ENCODE measurements at places on chromosomes 11 and 22.
A peak's percentile ranks its signal among the peaks of the same experiment; 100 is the strongest.

GRCh38 chr11:27616711-27617110 lies 83.5 kb downstream of the BDNF start:
- no peaks in the 10 kb centered on the region for H3K27me3 ChIP-seq
- H3K36me3 ChIP-seq = no peaks in the 10 kb centered on the region
- H3K27ac ChIP-seq = no peak overlapping the region

- no peak overlapping the region for H3K27ac ChIP-seq
- DNase-seq = no peak
- no peaks in the 10 kb centered on the region for H3K27me3 ChIP-seq
- H3K4me1 ChIP-seq = no peaks in the 10 kb centered on the region
Observed at GRCh38 chr22:27670701-27671412, 130.7 kb downstream of the MN1 start.

DNA sequence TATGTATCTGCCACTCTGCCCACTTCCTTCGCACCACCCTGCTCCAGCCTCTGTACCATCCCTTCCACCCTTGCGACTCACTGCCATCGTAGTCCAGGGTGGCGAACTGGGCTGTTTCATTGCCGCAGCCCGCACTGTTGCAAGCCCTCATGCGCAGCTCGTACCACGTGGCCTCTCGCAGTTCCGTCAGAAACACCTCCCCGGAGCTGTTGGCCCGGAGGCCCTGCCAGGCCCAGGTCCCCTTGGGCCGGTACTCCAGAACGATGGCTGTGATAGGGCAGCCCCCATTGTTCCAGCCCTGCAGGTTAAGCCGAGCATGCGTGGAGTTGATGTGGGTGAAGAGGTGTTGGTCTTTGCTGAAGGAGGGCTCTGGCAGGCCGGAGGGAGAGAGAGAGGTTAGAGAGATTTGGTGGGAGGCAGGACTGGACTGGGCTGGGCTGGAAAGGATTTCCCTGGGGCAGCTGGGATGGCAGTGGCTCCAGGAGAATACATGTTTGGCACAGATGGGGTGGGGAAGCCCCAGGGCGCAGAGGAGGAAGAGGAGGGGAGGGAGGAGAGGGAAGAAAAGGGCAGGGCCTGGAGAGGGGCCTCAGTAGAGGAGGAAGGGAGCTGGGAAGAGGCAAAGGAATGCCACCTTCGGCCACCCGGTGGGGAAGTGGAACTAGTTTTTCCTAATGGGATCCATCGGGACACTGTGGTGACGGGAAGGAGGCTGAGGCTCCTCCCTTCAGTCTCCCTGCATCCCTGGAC lies 109.6 kb downstream of the CEP164 start:
- no peaks in the 10 kb centered on the region for H3K27me3 ChIP-seq
- DNase-seq = no peak
- no peaks in the 10 kb centered on the region for H3K4me1 ChIP-seq

DNA sequence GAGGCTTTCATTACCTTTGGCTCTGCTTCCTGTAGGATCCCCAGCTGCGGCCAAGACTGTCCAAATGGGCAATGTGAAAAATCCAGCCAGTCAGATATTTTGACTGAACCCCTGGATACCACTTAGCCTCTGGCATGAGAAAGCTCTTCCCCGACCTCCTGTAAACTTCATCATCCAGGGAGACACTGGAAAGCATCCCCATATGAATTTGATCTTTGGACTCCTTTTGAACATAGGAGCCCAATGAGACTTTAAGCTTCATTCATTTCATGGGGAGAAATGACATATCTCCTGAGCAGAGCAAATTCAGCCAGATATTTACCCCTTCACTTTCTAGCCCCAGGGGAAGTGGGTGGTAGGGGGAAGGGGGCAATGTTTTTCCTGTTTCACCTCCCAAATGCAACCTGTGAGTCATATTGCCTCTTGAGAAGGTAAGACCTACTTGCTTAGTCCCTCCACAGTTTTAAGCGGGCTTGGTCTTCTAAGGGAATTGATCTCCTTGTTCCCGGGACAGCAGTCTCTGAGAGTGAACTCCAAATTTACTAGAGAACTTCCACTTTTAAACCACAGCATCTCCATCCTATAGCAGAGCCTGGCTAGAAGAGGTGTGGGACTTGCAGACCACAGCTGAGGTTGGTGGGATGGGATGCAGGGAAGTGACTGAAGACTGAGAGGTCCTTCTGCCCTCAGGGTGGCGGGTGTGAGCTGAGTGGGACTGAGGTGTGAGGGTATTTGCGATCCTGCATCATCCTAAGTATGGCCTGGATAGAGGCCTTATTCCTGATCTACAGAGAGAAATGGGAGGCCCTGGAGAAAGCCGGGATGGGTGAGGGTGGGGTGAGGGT lies 20.3 kb upstream of the POU2AF1 start:
- no peak for DNase-seq
- no peak overlapping the region for H3K27ac ChIP-seq
- H3K4me1 ChIP-seq = no peaks in the 10 kb centered on the region
- H3K4me3 ChIP-seq = no peak overlapping the region
- H3K27me3 ChIP-seq = no peaks in the 10 kb centered on the region

GRCh38 chr11:123517559-123518364 lies 87.7 kb downstream of the GRAMD1B start:
- H3K36me3 ChIP-seq = no peaks in the 10 kb centered on the region
- no peaks in the 10 kb centered on the region for H3K27me3 ChIP-seq
- no peak for DNase-seq
- H3K4me1 ChIP-seq = no peaks in the 10 kb centered on the region
- H3K27ac ChIP-seq = no peak overlapping the region

GRCh38 chr11:68436985-68437926 lies 23.3 kb upstream of the PPP6R3 start:
- no peak for DNase-seq
- H3K4me3 ChIP-seq = no peak overlapping the region
- no peaks in the 10 kb centered on the region for H3K27me3 ChIP-seq
- H3K4me1 ChIP-seq = no peaks in the 10 kb centered on the region
- H3K36me3 ChIP-seq = peaks cover 64% of the 10 kb centered on the region
- H3K27ac ChIP-seq = no peak overlapping the region

DNA sequence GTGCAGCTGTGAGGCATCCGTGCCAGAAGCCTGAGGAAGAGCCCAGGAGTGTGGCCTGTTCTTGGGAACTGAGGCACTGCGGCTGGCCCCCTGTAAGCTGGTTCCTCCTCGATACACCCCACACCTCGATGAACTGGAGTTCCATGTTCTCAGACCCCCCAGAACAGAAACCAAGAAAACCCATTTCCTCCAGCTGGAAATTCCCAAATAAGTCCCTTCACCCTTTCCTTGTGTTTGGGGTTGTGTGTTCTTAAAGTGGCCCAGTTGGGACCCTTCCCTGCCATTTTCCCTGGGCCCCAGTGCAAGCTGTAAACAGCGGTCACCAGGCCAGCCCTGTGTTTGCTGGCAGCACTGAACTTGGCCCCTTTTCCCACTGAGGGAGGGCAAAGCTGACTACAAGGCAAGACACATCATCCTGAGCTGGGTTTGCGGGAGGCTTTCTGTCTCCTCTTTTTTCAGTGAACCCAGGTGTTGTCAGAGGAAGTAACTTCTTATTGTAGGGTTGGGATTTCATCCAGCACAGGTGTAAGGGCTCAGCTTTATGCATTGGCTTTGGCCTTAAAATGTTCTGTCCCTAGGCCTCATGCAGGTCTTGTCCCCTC lies 60.1 kb upstream of the MPEG1 start:
- H3K27me3 ChIP-seq = no peaks in the 10 kb centered on the region
- H3K4me3 ChIP-seq = no peak overlapping the region
- H3K4me1 ChIP-seq = no peaks in the 10 kb centered on the region
- DNase-seq = no peak
- H3K36me3 ChIP-seq = no peaks in the 10 kb centered on the region

DNA sequence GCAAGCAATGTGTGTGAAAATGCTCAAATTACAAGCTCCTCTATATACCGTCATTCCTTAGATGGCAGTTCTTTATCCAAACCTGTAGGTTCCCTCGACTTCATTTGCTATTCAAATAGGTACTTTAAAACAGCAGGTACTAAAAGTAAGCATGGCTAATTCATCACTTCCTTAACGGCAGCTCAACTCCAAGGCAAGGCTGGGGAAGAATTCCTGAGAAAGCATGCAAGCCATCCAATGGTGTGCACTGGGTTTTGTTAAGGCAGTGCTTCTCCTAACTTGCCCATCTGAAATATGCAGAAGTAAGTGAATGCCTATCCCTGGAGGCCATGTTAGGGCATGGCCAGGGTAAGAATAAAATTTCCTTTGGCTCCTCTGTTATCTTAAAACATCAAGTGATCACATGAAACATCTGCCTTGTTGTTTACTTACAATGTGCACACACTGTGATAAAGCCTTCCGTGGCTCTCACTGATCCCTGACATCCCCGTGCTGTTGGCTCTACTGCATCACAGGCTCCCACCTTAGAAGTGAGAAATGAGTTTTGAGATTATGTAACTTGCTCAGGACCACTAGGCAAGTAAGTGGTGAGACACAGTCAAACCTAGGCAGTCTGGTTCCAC lies 52.1 kb downstream of the SMCO4 start:
- H3K4me1 ChIP-seq = no peaks in the 10 kb centered on the region
- no peak overlapping the region for H3K4me3 ChIP-seq
- no peak overlapping the region for H3K27ac ChIP-seq
- no peak for DNase-seq
- H3K36me3 ChIP-seq = peaks cover 14% of the 10 kb centered on the region

- peak overlapping the region; percentile 72 for H3K27ac ChIP-seq
- peaks cover 58% of the 10 kb centered on the region for H3K4me1 ChIP-seq
- H3K27me3 ChIP-seq = no peaks in the 10 kb centered on the region
- peaks cover 23% of the 10 kb centered on the region for H3K36me3 ChIP-seq
- peak overlapping the region; percentile 92 for H3K4me3 ChIP-seq
Observed at GRCh38 chr22:46578251-46578823, 40.9 kb upstream of the CELSR1 start.

DNA sequence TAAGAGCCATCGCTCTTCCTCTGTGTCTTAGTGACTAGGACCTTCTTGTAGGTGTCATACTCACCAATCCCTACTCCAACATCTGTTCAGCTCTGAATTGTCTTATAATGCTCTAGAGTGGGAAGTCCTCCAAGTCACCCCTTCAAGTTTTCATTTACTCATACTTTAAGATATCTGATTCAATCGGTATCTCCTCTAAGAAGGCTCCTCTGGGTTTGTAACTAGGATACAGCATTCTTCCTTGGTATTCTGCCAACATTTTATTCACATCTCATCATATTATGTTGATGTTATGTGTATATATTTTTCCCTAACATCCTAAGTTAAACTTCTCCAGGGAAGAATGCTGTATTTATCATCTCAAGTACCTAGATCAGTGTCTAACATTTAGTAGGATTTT lies 662.1 kb downstream of the NTM start:
- H3K36me3 ChIP-seq = no peaks in the 10 kb centered on the region
- H3K27me3 ChIP-seq = no peaks in the 10 kb centered on the region
- H3K4me3 ChIP-seq = no peak overlapping the region
- no peak overlapping the region for H3K27ac ChIP-seq
- no peak for DNase-seq
- H3K4me1 ChIP-seq = no peaks in the 10 kb centered on the region

GRCh38 chr11:63609971-63610580 lies 4.2 kb downstream of the PLAAT3 start:
- no peaks in the 10 kb centered on the region for H3K4me1 ChIP-seq
- H3K36me3 ChIP-seq = no peaks in the 10 kb centered on the region
- no peak for DNase-seq
- no peak overlapping the region for H3K4me3 ChIP-seq
- H3K27ac ChIP-seq = no peak overlapping the region

DNA sequence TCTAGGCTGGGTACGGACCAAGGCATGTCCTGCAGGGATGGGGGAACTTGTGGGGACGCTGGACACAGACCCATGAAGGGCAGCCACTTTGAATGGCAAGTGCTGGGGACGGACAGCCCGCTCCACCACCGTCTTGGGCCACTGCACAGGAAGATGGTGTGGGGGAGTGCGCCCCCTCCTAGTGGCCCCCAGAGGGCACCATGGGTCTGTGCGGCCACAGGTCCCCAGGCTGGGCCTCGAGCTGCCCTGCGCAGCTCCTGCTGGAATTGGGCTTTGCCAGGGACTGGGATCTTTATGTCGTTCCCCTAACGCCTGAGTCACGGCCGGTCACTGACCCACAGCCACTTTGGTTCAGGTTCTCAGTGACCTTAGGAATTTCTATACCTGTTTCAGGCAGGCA lies 44.4 kb downstream of the NAT10 start:
- no peak overlapping the region for H3K4me3 ChIP-seq
- H3K36me3 ChIP-seq = peaks cover 67% of the 10 kb centered on the region
- no peak overlapping the region for H3K27ac ChIP-seq
- no peaks in the 10 kb centered on the region for H3K4me1 ChIP-seq
- H3K27me3 ChIP-seq = no peaks in the 10 kb centered on the region

DNA sequence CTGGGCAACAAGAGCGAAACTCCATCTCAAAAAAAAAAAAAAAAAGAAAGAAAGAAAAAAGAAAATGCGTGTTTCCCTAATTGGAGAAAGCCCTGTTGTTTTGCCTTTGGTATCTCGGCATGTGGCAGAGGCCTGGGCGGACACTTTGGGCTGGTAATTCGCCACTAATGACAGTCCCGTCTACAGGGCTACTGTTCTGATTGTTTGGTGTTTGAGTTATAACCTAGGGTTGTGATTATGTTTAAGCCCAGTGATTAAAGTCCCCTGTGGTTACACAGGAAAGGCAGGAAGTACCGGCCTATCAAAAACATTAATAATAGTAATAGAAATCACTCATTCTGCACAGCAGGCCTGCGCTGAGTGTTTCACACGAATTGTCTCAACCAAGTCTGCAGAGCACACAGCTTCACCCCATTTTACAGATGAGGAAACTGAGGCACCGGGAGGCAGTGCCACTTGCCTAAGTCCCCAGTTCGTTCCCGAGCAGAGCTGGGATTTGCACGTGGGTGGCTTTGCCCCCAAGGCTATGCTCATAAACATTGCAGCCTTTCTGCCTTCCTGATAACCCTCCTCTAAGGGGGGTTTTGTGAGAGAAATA lies 39.1 kb upstream of the GRAMD4 start:
- H3K4me1 ChIP-seq = peaks cover 53% of the 10 kb centered on the region
- H3K27ac ChIP-seq = peak overlapping the region; percentile 38
- peaks cover 43% of the 10 kb centered on the region for H3K36me3 ChIP-seq
- DNase-seq = no peak
- H3K27me3 ChIP-seq = no peaks in the 10 kb centered on the region

DNA sequence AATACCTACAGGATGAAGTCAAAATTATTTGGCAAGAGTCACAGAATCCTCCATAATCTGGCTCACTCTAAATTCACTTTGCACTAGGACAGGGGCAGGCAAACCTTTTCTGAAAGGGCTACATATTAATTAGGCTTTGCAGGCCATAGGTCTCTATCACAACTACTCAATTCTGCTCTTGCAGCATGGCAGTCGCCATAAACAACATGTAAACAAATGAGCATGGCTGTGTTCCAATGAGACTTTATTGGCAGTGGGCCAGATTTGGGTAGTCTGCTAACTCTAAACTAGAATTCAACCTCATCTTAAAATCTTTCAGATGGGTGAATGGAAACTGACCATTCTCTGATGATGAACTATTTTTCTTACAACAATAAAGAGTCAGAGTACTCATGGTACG lies 5.8 kb downstream of the THRSP start:
- H3K4me3 ChIP-seq = no peak overlapping the region
- DNase-seq = no peak
- H3K27ac ChIP-seq = no peak overlapping the region
- peaks cover 56% of the 10 kb centered on the region for H3K36me3 ChIP-seq

GRCh38 chr11:6315811-6316425 lies 4.4 kb downstream of the CAVIN3 start:
- no peaks in the 10 kb centered on the region for H3K36me3 ChIP-seq
- H3K4me1 ChIP-seq = no peaks in the 10 kb centered on the region
- no peak overlapping the region for H3K4me3 ChIP-seq
- H3K27ac ChIP-seq = no peak overlapping the region
- peaks cover 44% of the 10 kb centered on the region for H3K27me3 ChIP-seq
